ENCODE measurements at places on chromosomes 7 and 10. TPM values are rescaled to one million over a fixed set of nuclear protein-coding genes. Genes with fewer than 3 reads are reported as not detected.

SSMEM1 gene
- not detected for total RNA-seq

DNA sequence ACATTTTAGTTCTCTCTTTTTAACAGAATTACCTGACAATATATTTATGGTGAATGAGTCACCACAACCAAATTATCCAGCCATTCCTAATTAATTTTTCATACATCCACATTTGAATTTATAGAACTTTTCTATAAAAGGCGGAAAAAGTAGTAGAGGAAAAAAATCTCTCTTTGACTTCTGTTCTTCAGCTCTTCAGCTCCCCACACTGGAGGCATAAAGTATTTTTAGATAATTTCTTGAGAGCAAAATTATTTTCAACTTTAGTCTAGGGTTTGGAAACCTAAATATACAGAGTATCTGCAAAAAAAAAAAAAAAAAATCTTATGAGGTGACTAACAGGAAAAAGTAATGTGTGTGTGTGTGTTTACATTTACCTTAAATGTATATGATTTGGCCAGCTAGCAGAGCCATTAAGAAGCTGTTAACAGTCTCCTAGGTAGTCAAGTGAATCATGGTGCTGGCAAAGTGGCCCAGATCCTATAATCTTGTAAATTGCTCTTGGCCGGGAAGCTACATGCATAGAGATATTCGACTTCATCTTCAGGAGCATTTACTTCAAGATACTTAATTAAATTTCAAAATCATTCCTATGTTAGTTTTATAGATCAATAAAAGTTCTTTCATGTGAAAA is 383.1 kb upstream of the STEAP1 start:
- DNase-seq = no peak
- no peak overlapping the region for H3K4me3 ChIP-seq
- no peaks in the 10 kb centered on the region for H3K36me3 ChIP-seq
- no peak overlapping the region for H3K27ac ChIP-seq

DNA sequence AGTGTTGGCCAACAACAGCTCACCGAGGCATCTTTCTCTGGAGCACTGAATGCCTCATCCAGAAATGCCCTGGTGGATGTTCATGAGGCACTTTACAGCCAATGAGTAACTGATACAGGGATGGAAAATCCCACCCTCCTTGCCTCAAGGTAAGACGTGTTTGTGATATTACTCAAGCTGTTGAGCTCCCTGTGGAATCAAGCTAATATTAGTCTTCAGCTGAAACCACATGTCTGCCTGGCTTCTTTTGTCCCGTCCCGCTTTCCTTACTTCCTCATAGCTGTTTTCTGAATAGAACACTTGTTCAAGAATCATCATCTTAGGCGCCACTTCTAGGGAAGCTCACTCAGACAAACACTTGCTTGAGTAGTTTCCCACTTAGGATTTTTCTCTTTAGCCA is 422.4 kb downstream of the INHBA start:
- no peaks in the 10 kb centered on the region for H3K27me3 ChIP-seq
- no peaks in the 10 kb centered on the region for H3K36me3 ChIP-seq
- H3K4me1 ChIP-seq = no peaks in the 10 kb centered on the region
- H3K4me3 ChIP-seq = no peak overlapping the region
- no peak for DNase-seq

- peaks cover 1% of the 10 kb centered on the region for H3K36me3 ChIP-seq
- H3K4me1 ChIP-seq = peaks cover 6% of the 10 kb centered on the region
- no peaks in the 10 kb centered on the region for H3K27me3 ChIP-seq
- no peak overlapping the region for H3K27ac ChIP-seq
- DNase-seq = no peak
Measured at GRCh38 chr7:65839846-65840245, 33.0 kb upstream of the VKORC1L1 start.

GRCh38 chr7:93622036-93623033 is 47.8 kb upstream of the CALCR start:
- no peaks in the 10 kb centered on the region for H3K4me1 ChIP-seq
- no peak for DNase-seq
- no peaks in the 10 kb centered on the region for H3K36me3 ChIP-seq
- H3K4me3 ChIP-seq = no peak overlapping the region
- H3K27me3 ChIP-seq = no peaks in the 10 kb centered on the region

GRCh38 chr7:157568770-157569584 is 232.2 kb downstream of the DNAJB6 start:
- DNase-seq = peak; percentile 54
- peak overlapping the region; percentile 83 for H3K4me3 ChIP-seq
- H3K36me3 ChIP-seq = no peaks in the 10 kb centered on the region
- H3K4me1 ChIP-seq = peaks cover 46% of the 10 kb centered on the region
- H3K27ac ChIP-seq = peak overlapping the region; percentile 45

GRCh38 chr7:92727755-92728154 is 108.6 kb downstream of the CDK6 start:
- no peak overlapping the region for H3K4me3 ChIP-seq
- no peak for DNase-seq
- H3K36me3 ChIP-seq = peaks cover 48% of the 10 kb centered on the region
- no peaks in the 10 kb centered on the region for H3K27me3 ChIP-seq
- H3K27ac ChIP-seq = peak overlapping the region; percentile 73

DNA sequence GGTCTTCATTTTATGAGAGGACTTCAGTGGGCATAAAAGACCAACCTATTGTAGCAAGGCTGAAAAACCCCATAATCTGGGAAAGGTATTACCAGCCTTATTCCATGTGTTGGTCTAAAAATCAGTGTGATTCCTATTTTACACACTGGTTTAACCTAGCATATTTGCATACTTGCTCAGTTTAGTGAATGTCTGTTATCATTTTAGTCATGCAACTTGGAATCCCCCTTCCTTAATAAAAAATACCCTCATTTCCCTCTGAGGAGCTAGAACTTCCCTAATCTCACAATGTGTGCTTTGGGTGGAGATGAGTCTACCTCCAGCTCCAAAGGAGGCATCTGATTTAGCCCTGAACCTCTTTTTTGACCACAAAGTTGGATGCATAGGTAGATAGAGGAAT is 312.8 kb upstream of the SORCS1 start:
- no peak overlapping the region for H3K4me3 ChIP-seq
- no peaks in the 10 kb centered on the region for H3K4me1 ChIP-seq
- no peak for DNase-seq
- no peaks in the 10 kb centered on the region for H3K27me3 ChIP-seq
- no peaks in the 10 kb centered on the region for H3K36me3 ChIP-seq

DNA sequence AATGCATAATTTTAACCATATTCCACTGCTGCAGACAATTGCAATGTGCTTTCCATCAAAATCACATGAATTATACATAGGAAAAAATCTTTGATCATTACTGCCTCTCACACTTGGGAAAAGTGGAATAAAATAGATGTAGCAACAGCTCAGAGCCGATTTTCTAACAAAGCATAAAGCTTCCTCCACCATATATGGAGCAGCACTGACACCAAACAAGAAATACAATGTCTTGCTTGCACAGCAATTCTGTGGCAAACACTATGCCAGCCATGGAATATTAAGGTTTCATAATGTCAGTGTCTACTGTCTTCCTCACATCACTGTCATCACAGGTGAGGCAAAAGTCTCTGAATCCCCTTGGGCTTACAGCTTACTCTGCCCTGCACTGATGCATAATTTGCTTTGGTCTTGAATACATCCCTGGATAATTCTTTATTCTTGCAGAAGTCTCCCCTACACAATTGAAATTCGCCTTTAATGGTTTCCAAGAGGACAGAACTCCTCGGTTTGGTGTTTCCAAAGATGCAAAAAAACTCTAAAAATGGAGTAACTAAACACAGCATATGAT is 198.5 kb downstream of the CACNA2D1 start:
- no peaks in the 10 kb centered on the region for H3K36me3 ChIP-seq
- no peak overlapping the region for H3K27ac ChIP-seq
- H3K27me3 ChIP-seq = no peaks in the 10 kb centered on the region
- no peak overlapping the region for H3K4me3 ChIP-seq
- no peak for DNase-seq

GRCh38 chr7:88243345-88243909 is 23.6 kb upstream of the SRI start:
- H3K4me3 ChIP-seq = no peak overlapping the region
- peaks cover 24% of the 10 kb centered on the region for H3K27me3 ChIP-seq
- H3K27ac ChIP-seq = peak overlapping the region; percentile 1
- H3K4me1 ChIP-seq = no peaks in the 10 kb centered on the region

GDF10 gene
- total RNA-seq = 0.19 TPM
